ENCODE measurements at places on chromosomes 2 and 18.

- no peak for DNase-seq
Measured at GRCh38 chr2:216830346-216830745, 29.5 kb downstream of the TNP1 start.

DNA sequence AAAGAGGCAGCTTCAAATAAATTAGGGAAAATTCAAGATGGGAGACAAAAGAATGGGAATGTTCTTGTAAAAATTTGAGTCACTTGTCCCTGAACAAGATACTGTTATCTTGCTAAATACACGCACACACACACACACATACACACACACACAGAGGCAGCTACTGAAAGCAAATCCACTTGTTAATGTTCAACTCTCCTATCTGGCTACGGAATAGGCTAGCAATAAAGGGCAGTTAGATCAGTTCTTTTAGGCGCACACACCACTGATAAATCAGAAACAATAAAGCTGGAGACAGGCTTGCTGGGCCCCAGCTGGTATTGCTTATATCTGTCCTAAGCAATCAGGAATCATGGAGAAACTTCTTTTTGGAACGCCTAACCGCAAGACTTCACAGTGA, 461.6 kb downstream of the BCL11A start:
- no peak for DNase-seq

GRCh38 chr18:49127471-49128190, 176.9 kb upstream of the SMAD7 start:
- no peak for DNase-seq

DNA sequence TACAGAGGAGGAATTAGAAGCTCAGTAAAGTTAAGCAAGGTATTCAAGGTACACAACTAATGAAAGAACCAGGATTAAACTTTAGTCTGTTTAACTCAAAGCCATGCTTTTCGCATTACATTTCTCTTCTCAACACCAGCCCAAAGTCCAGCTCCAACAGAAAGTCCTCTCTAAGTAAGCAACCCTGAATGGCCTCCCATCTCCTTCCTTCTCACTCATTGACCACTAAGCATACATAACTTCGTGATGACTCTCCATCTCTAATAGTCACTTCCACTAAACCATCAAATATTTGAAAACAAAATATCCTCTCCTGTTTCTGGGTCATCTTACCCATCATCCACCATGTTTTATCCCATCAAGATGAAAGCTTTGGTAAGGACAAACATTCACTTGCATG, 219.8 kb downstream of the RAD51AP2 start:
- DNase-seq = no peak

Measured in T-cell (primary cell).